ENCODE measurements at places on chromosomes 5 and 9.
A peak's percentile ranks its signal among the peaks of the same experiment; 100 is the strongest.

DNA sequence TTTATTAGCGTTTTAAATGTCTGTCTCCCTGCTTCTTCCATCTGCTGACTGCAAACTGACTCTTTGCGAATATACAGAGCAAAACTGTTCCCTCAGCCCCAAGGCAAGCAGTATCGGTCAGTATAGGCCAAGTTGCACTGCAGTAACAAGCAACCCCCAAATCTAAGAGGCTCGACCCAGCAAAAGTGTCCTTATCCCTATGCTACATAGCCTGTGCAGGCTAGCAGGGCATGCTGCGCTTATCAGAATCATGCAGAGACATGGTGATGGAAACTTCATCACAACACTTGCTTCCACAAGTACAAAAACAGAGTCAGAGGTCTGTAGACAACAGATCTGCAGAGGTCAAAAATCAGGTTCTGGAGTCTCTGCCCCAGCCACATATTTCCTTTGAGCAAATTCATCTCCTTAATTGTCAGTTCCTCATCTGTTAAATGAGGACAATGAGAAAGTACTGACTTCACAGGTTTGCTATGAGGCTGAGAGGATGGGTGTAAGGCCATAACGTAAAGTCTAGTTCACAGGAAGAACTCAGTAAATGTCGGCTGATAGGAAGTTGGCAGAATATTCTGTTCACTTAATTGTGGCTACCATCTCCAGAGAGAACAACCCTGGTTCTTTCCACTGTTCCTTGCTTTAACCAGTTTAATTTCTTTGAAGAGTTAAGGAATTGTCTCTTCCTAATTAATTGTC, 9.6 kb upstream of the IL17B start:
- DNase-seq, result no peak

GRCh38 chr5:54700986-54701578, 183.5 kb downstream of the SNX18 start:
- DNase-seq, result no peak

DNA sequence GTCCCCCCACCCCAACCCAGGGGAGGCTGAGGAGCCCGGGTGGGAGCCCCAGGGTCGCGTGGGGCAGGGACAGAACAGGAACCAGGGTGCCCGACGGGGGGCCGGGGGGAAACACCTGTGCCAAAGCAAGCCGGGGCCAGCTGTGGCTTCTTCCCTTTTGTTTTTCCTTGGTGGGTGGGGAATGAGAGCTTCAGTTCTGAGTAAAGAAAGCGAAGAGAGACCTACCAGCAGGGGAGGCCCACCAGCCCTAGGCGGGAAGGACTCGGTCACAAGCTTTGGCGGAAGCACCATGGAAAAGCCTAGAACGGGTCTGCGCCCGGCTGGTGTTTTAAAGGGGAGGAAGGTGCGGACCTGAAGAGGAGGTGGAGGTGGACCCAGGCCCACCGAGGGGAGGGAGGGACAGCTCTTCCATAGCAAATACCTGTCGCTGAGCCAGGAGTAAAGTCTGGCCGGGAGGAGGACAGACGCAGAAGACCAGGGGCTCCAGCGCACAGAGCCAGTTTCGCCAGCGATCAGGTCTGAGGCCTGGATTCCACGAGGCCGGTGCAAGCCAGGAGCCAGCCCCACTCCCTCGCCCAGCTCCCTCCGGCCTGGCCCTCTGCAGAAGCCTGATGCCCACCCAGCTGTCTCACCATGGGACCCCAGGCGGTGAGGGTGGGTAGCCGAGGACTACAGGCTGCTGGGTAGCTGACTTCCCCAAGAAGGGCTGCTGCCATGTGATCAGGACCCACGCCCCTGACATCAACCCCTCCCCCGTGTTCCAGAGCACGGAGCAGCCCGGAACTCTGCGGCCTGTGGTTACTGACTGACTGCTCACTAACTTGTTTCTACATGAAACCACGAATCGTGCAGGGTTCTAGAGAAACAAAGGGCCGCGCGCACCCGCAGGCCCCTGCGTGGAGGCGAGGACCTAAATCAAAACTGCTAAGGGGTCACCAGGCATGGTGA, 849 bp upstream of the MGAT1 start:
- peak; percentile 76 for DNase-seq

GRCh38 chr9:31355159-31355882, 1029.1 kb upstream of the ACO1 start:
- DNase-seq, result no peak

GRCh38 chr9:104875897-104876296, 52.1 kb downstream of the ABCA1 start:
- no peak for DNase-seq

- DNase-seq, result no peak
Observed at GRCh38 chr9:19232823-19233194, 2.3 kb downstream of the DENND4C start.

DNA sequence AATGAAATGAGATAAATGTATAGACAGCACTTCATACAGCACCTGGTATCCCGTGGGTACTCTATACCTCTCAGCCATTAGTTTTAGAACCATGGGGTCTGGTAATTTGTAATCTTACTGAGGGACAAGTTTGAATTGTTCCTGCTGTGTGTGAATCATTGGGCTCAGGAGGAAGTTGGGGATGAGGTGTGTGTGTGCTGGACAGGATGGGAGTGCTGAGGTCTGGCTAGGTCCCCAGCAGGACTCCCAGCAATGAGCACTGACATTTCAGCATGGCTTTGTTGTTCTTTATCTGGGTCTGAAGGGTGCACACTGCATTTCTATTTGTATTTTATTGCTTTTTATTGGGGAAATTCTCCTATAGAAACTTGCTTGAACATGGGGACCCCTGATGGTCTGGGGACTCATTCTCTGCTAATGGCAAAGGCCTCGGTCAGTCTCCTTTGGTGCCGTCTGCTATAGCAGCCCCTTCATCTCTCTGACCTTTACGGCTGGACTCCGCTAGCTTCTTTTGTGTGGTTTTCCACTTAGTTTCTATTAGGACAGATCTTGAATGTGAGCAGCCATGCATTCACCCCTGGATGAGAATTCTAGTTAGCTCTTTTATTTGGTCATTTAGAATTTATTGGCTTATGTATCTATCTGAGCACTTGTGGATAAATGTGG, 98.1 kb downstream of the SREK1 start:
- no peak for DNase-seq

DNA sequence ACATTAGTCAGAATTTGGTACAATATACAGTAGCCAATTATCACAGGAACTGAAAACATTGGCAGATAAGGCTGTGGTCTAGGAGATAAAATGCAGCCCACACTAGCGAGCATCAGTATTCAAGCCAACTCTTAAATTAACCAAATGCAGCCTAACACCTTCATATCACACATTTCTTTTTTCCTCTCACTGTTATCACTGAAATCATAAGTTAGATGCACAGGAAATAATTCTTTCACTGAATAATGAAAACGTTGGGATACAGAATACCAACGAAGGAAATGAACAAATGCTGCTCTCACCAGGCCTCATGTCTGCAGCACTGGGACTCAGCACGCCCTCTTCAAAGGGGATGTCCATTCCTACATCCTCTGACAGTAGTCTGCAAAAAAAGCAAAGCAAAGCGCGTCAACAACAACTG, 109.1 kb upstream of the PCA3 start:
- DNase-seq, result no peak

DNA sequence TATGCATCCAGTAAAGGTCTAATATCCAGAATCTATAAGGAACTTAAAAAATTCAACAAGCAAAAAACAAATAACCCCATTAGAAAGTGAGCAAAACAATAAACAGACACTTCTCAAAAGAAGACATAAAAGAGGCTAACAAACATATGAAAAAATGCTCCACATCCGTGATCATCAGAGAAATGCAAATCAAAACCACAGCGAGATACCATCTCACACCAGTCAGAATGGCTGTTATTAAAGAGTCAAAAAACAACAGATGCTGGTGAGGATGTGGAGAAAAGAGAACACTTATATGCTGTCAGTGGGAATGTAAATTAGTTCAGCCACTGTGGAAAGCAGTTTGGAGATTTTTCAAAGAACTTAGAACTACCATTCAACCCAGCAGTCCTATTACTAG, 86.1 kb downstream of the WWC1 start:
- DNase-seq, result no peak

DNA sequence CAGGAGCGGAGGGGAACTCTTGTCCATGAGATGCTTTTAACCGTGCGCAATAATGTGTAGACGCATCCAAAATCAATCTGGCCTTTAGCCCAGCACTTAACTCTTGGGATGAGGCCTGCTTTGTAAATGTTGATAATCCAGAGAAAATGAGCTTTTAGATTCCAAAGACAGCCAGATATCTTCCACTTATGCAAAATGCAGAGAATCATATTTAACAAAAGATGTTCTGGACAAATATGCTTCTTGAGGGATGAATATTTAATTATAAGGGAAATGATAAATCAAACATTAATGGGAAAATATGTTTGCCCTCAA, 5.6 kb downstream of the S1PR3 start:
- DNase-seq, result no peak

GRCh38 chr5:122458278-122458872, 146.3 kb downstream of the SNCAIP start:
- DNase-seq, result no peak

GRCh38 chr9:16879416-16879815, 8.9 kb upstream of the BNC2 start:
- no peak for DNase-seq

- DNase-seq, result no peak
Observed at GRCh38 chr5:111950660-111951059, 193.7 kb upstream of the NREP start.

GRCh38 chr9:131620764-131621520, 75.6 kb downstream of the PRRT1B start:
- no peak for DNase-seq

GRCh38 chr5:59798862-59799667, 94.5 kb downstream of the PDE4D start:
- DNase-seq, result no peak

DNA sequence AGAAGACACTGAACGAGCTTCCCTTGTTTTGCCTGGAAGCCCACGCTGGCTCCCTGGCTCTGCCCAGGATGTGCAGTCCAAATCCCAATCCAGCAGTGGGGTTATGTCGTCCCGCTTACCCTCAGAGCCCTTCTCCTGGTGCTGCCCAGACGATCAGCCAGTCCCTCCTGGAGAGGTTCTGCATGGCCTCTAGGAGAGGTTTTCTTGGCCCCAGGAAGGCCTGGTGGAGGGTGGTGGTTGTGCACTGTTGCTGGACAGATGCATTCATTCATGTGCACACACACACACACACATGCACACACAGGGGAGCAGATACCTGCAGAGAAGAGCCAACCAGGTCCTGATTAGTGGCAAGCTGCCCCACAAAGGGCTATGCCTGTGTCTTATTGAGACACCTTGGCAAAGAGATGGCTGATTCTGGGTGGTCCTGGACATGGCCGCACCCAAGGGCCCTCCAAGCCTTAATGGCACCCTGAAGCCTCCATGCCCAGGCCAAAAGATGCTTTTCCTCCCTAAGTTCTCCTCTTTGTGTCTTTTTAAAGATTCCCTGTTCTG, 10.5 kb upstream of the OLFM1 start:
- DNase-seq, result no peak

- no peak for DNase-seq
Observed at GRCh38 chr5:1382248-1382700, 37.4 kb upstream of the CLPTM1L start.

GRCh38 chr5:65728218-65728617, 6.2 kb downstream of the NLN start:
- DNase-seq, result no peak

DNA sequence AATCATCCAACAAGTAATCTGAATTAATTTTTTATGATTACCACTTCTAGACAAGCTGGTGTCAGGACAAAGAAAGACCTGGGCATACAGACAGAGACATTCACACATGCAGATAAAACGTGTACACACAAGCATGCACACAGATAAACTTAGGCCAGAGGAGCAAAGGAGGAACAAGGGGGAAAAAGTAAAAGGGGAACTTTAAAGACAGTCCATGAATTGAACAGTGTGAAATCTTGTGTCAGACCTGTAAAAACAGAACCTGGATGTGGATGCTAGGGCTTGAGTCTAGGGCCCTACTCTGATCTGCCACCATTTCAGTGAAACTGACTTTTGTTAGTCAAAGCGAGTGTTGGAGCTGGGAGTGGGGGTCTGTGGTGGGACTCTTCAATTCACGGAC, 11.2 kb upstream of the ZSWIM6 start:
- DNase-seq, result no peak

GRCh38 chr5:115423541-115423940, 121.0 kb downstream of the FEM1C start:
- no peak for DNase-seq

DNA sequence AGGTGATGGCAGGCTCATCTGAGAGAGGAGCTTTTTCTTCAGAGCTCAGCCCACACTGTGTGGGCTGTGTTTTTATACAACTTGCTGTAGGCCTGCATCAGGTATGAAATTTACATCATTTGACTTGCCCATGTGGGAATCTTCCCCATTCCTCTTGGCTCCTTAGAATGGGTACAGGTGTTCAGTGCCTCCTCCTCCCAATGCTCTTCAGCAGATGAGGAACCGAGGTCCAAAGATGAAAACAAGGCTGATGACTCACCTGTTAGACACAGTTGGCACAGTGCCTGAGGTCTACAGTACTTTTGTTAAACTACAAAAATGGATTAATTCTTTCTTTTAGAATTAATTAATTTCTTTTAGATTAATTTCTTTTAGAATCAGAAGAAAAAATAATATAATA, 20.8 kb downstream of the PAPPA start:
- DNase-seq, result no peak

DNA sequence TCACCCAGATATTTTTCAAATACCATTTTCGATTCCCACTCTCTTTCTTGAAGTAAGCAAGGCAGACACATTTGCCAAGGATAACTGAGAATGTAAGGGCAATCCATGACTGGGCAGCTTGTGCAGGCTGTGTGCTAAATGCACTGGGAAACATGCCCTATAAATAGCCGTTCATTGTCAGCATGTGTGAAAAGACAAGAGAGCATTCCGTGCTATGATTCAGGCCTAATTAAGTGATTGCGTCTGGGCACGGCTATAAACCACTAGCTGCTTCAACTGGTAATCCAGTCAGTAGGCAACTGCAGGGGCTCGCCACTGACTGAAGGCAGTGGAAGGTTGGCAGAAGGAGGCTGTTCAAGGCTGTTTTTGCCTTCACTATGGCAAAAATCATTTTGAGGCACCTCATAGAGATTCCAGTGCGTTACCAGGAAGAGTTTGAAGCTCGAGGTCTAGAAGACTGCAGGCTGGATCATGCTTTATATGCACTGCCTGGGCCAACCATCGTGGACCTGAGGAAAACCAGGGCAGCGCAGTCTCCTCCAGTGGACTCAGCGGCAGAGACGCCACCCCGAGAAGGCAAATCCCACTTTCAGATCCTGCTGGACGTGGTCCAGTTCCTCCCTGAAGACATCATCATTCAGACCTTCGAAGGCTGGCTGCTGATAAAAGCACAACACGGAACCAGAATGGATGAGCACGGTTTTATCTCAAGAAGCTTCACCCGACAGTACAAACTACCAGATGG, at the start of gene HSPB3:
HSPB3 (plus strand) TSS at position 287 of the 745 bp plus-strand sequence; CDS start at position 378, 91 bp downstream.
- no peak for DNase-seq

- no peak for DNase-seq
Observed at GRCh38 chr9:102778746-102779145, 216.4 kb upstream of the CYLC2 start.

GRCh38 chr9:88980740-88981203, 10.5 kb upstream of the S1PR3 start:
- DNase-seq, result no peak

- no peak for DNase-seq
Observed at GRCh38 chr5:121377461-121377860, 474.2 kb upstream of the FTMT start.

- DNase-seq, result no peak
Observed at GRCh38 chr5:171633776-171634470, 151.7 kb upstream of the SMIM23 start.

Measured in stimulated activated CD4-positive, alpha-beta T cell treated with anti-CD3 and anti-CD28 coated beads, Interleukin-2, amount 100 ng/mL, for 4 hours (primary cell).